ENCODE measurements at places on chromosomes 3 and 15. TPM values are rescaled to one million over a fixed set of nuclear protein-coding genes. Genes with fewer than 3 reads are reported as not detected.

SLCO3A1 gene
- 16.3 TPM for total RNA-seq

PCOLCE2 gene
- total RNA-seq, result 122 TPM

SCN11A gene
- total RNA-seq, result 0.36 TPM

ASB14 gene
- total RNA-seq, result not detected

DNA sequence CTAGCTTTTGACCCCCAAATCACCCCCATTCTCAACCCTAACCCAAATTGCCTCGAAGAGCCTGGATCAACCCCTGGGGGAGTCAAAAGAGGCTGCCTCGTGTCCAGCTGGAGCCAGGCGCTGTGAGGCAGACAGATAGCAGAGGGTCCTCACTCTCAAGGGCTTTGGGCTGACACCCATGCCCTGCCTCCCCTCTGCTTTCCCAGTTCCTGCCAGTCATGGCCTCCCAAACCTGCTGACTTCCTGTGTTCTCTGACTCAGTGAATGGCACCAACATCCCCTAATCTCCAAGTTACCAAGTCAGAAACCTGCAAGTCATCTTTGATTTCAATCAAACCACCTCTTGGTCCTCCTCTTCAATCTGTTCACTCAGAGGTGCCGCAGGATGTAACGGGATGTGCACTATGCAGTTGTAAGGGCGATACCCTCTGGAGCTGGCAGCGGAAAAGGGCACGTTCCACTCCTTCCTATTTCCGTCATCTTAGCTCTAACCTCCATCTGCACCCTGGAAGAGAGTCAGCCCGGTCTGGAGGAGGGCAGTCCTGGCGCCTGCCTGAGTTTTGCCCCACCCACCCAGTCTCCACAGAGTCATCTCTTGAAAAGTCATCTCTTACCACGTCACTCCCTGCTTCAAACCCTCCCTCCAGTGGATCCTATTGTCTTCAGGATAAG lies 52.4 kb upstream of the FAM174B start:
- DNase-seq, result no peak

GRCh38 chr3:120652896-120653545 lies 29.0 kb downstream of the HGD start:
- DNase-seq, result no peak

GRCh38 chr3:121981473-121981872 lies 40.6 kb downstream of the ILDR1 start:
- no peak for DNase-seq

GRCh38 chr3:139299261-139300132 lies 44.3 kb upstream of the MRPS22 start:
- no peak for DNase-seq

GRCh38 chr15:43277901-43278300 lies 11.2 kb upstream of the TGM5 start:
- no peak for DNase-seq

DNA sequence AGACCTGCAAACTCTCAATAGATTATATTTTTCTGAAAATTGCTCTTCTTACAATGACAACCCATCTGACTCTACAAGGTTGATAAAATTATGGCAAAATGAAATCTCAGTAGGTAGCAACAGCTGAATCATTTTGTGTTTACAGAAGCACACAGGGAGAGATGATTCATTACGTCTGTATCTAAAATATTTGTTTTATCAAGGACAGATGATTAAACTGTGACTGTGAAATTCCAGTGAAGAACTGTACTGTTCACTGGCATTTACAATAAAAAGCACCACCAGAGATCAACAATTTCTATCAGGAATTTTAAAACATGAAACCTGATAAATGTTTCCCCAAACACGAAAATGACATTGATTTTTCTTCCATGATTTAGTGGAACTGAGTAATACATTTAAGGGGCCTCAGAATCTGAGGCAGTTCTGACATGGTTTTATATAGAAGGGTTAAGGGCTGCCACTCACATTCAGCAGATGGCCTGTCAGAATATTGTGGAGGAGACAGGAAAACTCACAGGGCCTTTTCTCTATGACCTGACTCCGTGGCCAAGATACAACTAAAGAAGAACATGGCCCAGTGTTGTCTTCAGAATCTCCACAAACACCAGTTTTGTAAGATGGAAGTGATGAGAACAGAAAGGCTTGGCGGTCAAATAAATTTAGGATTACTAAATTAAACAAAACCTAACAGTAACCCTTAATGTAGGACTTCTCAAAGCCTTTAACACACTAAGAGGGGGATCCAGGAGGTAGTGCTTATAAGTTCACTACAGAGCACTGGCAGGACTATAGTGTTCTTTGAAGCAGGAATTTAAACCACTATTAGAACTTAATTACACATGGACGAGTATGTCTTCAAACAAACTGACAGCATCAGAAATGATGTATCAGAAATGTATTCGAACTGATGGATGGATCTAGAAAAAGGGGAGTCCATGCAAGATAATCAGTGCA lies 25.9 kb downstream of the RAD18 start:
- no peak for DNase-seq

DNA sequence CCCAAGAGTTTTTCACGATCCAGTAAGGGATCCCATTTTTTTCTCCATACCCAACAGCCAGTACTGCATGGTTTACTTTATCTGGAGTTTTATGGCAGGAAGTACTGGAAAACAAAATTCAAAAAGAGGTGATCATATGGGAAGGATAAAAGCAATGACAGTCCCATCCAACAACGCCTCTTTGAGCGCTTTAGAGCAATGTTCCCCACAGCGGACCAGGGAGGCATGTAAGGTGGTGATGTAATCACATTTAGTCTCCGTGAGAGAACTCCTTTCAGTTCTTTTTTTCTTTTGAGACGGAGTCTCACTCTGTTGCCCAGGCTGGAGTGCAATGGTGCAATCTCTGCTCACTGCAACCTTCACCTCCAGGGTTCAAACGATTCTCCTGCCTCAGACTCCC lies 21.8 kb downstream of the CTSH start:
- DNase-seq, result no peak

- DNase-seq, result no peak
Measured at GRCh38 chr3:132445817-132446216, 28.5 kb downstream of the DNAJC13 start.
